Hematopoietic multipotent progenitor cell treated with erythropoietin and hydrocortisone succinate and interleukin-3 and kit ligand, for 4 days (in vitro differentiated cells): ENCODE measurements at places on chromosomes 5 and 9.

- DNase-seq: no peak
These were observed 9.2 kb downstream of the JADE2 start for GRCh38 chr5:134534726-134535110.

DNA sequence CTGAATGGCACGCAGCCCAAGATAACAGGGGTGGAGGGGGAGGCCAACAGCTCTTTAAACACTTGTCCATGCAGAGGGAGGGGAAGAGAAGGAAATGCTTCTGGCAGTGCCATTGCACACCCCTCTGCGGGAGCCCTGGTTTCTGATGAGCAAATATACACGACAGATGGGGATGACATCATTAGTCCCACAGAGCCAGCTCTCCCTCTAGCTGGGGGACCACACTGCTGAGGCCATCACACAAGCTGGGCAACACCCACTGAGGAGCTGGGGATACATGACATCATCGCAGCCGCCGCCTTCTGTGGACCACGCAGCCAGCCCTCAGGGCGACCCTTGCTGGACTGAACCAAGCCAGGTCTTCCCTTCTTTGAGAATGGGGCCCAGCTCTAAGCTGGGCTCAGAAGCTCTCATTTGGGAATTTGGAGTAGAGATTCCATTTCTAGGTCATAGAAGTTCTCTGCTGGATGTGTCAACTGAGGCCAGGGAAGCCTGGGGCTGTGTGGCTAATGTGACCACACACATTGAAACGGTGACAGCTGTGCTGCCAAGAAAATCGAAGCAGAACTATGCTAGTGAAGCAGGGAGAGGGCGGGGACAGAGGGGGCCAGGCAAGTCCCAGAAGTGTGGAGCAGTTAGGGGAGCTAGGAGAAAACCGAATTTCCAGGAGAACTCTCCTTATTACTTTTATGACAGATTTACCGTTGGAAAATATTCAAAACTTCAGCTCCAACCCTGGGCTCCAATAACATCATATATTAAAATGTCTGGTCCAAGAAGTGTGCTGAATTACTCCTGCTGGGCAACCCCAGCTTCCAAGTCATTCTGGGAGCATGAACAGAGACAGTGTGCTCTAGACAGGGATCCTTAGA is 79.5 kb downstream of the PRRT1B start:
- DNase-seq: no peak

DNA sequence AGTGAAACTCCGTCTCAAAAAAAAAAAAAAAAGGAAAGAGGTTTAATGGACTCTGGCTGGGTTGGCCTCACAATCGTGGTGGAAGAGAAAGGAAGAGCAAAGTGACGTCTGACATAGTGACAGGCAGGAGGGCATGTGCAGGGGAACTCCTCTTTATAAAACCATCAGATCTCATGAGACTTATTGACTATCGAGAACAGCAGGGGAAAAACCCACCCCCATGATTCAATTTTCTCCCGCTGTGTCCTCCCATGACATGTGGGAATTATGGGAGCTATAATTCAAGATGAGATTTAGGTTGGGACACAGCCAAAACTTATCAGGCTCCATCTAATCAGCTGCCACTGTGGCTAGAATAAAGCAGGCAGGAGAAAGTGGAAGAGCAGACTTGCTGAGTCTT is 610.4 kb upstream of the NUDT12 start:
- no peak for DNase-seq

DNA sequence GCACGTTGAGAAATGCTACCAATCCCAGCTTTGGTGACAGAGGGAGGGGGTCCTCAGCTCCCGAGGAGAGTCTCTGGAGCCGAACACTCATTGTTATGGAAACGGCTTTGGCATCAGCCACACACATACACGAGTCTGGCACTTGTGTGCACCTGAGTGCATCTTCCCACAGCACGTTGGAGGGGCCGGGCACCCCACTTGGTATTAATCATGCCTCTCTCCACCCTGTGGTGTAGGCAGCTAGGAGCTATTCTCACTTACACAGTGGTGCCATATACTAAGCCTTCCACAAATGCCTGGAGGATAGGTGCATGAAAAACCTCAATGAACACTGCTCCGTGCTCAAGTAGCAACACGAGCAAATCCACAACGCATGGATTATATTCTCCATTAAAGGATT is 133.9 kb upstream of the PANK3 start:
- DNase-seq: no peak

DNA sequence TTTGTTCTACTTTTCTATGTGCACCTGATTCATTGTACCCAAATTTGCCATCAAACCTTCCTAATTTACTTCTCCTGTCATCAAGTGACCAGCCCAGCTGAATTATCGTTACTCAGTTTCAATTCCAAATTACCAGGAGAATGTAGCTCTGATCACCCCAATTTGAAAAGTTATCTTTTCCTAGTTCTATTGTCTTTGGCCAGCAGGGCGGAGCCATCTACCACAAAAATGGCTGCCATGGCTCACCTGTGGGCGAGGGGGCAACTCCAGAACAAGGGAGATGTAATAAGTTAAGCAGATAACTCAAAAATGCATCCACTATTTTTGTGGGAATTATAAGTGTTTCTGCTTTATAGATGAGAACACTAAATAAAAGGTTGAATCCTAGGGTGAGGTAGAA is 133.8 kb upstream of the MOCS2 start:
- DNase-seq: no peak

DNA sequence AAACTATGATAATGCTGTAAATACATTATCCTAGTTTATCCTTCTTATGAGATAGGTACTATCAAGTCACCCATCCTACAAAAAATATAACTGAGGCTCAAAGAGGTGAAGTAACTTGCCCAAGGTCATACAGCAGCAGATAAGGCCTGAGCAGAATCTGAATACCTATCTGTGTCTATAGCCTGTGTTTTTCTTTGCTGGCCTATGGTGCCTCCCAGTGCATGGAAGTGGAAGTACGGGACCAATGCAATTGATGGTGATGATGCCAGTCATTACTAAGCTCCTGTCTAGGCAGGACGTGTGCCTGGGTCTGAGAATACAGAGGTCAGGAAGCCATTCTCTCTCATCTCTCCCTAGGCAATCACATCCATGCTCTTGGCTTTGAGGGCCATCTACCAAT is 67.8 kb downstream of the FAT2 start:
- peak; percentile 78 for DNase-seq

DNA sequence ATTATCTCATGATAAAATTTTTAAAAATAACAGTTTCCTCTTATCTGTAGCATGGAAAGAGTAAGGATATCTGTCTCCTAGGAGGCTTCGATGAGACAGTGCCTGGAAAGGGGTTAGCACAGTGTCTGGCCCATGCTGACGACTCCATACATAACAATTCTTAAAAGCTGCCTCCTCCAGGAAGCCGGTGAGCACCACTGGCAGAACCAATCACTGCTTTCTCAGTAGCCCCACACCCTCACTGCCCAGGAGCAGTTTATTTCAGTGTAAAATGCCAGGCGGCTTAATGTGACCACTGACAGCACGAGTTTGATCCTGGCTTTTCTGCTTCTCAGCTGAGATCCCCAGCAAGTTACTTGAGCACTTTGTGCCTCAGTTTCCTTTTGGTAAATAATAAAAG is 1.2 kb upstream of the NIPAL4 start:
- DNase-seq: no peak

GRCh38 chr5:122415030-122415800 is 103.2 kb downstream of the SNCAIP start:
- DNase-seq: peak; percentile 77

- no peak for DNase-seq
These were observed 37.3 kb downstream of the KCTD16 start for GRCh38 chr5:144207875-144208444.

GRCh38 chr9:130327070-130327780 is 61.7 kb downstream of the HMCN2 start:
- peak; percentile 39 for DNase-seq

- DNase-seq: peak; percentile 69
These were observed 13.9 kb downstream of the TLR4 start for GRCh38 chr9:117718085-117718484.

- DNase-seq: peak; percentile 48
These were observed 480.5 kb downstream of the KDM4C start for GRCh38 chr9:7238247-7238637.

- no peak for DNase-seq
These were observed 598.5 kb downstream of the BNC2 start for GRCh38 chr9:16271967-16272366.

DNA sequence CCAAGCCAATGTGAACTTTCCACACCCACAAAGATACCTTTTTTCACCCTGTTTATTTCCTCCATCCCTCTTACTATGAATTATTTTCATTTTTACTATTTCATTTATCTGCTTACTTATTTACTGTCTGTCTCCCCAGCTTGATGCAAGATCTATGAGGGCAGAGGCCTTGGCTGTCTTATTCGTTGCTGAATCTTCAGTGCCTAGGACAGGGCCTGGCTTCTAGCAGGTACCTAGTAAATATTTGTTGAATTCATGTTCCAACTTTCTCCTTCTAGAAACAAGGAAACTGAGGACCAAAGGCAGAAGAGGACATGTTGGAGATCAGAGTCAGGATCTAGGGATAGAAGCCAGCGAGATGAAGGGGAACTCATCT is 543 bp upstream of the DNM1 start:
- no peak for DNase-seq

DNA sequence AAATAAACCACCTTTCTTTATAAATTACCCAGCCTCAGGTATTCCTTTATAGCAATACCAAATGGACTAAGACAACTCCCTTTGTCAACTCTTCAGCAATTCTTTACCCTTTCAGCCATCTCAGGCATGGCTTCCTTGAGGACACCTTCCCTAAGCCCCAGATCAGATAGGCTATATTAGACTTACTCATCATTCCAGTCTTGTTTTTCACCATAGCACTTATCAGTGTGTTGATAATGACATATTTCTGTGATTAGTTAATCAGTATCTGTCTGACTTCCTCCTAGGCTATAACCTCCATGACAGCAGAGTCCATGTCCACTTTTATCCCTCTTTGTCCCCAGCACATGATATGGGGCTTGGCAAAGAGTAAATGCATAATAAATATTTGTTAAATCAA is 238.1 kb downstream of the ACTL7B start:
- DNase-seq: no peak

DNA sequence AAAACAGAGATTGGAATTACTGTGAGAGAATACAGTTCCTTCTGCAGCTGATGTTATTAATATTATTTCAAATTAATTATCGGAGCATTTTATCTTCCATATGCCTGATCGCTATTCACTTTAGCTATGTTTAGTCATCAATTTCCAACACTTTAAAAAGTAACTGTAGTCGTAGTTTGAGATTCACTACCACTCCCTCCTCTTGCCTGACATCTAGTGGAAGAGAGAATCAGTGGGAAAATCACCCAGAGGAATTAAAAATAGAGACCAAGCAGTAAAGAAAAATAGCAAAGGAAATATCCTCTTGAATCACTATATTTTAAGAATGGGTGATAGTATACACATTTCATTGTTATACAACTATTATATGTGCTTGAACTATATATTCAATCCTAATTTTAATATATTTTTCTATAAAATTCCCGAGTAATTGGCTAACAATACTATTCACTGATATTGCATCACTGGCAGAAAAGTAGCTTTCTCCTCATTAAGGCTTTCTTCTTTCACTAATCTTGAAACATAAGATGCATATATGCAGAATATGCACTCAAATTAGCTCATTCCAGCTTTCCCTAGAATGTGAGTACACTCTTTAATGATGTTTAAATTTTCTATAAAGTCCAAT is 708.7 kb downstream of the CDH9 start:
- peak; percentile 25 for DNase-seq

GRCh38 chr5:171861381-171861780 is 75.8 kb downstream of the SMIM23 start:
- DNase-seq: no peak

DNA sequence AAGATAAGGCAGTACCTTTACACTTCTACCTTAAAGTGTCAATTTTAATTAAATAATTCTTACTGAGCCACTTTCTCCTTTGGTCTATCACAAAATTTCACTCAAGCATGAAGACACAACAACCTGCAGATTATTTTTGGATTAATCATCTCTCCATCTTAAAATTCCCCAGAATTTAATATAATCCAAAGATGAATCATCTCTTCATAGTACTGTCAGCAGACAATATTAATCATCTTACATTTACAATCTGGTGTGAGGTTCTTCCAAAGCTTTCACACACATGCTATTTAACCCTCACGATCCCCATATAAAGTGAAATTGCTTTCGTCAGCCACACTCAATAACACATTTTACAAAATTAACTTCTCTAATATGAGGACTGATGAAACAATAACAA is 43.0 kb downstream of the LHFPL2 start:
- no peak for DNase-seq

DNA sequence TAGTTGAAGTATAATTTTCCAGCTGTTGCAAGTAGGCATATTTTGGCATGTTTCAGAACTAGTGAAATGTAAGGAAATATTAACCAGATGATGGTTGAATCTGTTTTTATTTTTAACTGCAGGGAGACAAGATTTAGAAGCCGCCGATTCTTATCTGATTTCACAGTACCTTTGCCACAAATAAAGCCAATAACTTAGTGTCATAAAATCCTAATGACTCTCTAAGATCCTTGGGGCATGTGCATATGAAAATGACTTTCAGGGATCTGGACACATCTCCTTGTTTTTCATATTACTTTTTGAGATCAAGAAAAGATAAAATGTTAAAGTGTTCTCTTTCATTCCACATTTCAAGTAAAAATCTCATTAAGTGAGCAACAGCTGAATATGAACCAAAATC is 125.8 kb upstream of the CNTLN start:
- no peak for DNase-seq

- DNase-seq: peak; percentile 80
These were observed 47.1 kb upstream of the SH3GL2 start for GRCh38 chr9:17531642-17532254.

DNA sequence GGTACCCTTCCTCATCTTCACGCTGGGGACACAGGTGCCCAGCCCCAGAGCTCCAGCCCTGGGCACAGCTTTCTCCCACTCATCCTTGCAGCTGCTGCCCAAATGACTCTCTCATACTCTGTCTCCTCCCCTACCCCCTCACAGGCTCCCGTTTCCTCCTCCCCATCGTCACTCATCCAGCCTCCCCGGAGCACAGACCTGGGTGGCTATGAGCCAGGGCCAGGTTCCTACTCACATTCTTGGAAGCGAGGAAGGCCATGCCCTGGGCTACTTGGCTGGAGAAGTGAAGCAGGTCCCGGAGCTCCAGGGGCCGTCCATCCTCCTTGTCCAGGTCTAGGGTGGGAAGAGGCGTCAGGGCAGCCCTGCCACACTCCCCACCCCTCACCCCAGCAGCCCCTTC is 29.3 kb downstream of the CSF1R start:
- no peak for DNase-seq
